ENCODE measurements at places on chromosomes 13 and 19.
A peak's percentile ranks its signal among the peaks of the same experiment; 100 is the strongest.

DNA sequence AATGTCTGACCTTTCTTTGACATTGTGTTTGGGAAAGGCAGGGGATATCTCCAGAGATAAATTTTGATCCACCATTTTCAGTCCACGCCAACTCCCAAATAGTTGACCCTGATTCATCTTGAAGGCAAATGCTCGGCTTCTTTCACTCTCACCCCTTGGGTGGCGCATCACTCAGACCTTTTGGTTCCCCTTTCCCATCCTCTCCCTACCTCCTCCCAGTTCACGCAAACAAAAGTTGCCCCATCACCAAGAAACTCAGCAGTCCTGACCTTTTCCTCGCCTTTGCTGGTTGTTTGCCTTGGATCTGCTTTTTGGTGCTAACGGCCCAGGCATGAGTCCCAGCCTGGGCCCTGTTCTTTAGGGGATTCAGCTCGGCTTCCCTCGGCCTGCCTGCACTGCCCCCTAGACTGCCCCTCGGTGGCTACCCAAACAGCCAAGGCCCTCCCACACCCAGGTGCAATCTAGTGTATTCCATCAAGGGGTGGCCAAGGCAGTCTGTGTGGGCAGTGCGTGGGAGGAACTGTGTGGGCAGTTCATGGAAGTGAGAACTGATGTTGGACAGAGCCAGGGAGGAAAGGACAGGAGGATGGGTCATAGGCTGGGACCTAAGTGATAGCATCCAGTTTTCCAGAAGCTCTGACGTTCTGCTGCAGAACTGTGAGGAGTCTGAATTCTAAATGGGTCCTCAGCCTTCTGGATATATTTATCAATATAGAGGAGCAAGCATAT is 255.7 kb downstream of the DLEU7 start:
- DNase-seq: no peak

DNA sequence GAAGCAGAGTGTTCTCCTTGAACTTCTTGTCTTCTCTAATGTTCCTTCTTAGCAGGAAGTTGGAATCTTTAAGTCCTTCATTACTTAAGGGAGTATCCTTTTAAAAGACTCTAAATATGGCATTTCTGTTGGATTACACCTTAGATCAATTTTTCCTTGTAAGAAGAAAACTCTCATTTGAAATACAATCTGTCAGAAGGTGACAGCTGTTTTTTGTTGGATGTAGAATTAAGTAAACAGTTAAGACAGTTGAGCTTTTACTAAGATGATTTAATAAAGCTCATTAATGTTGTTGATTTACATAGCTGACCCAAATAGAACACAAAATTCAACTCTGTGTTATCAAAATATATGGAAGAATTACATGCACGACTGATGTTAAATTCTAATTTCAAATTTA is 16.7 kb upstream of the MBNL2 start:
- DNase-seq: no peak

GRCh38 chr19:18304208-18304457 is 18.7 kb downstream of the LSM4 start:
- DNase-seq: peak; percentile 68

DNA sequence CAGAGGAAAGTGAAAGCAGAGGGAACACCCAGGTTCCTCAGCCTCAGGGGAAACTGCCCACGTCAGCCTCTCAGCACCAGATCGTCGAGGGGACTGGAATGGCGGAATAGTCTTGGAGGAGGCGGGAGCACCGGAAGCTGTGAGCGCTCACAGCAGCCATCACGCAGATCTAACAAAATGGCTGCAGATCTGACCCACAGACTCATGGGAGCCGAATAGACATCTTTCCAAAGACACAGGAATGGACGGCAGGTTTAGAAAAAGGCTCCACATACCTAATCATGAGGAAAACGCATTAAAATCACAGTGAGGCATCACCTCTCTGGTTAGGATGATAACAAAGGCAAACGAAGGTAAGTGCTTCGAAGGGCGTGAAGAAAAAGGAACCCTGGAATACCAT is 11.8 kb upstream of the LILRA2 start:
- DNase-seq: no peak

DNA sequence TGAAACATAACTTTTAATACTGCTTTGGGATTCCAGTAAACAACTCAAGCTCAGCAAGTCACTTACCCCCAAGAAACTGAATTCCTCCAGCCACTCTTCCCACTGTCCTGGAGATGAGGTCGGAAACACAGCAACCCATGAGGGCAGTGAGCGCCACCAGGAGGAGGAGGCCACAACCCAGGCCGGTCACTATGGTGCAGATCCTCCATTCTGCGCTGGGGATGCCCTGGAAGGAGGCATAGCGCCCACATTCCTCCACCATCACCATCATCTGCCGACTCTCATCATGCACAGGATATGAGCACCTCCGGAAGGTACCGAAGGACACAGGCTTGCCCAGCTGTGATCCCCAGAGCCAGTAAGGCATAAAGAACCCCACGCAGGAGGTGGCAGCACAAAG is 2.2 kb downstream of the LHFPL6 start:
- DNase-seq: no peak

GRCh38 chr19:18478545-18479311 is 40.8 kb upstream of the ISYNA1 start:
- peak; percentile 71 for DNase-seq

GRCh38 chr13:76735641-76736040 is 150.6 kb downstream of the KCTD12 start:
- no peak for DNase-seq

GRCh38 chr13:101306773-101307172 is 109.5 kb downstream of the NALCN start:
- no peak for DNase-seq

- no peak for DNase-seq
These were observed 120.6 kb downstream of the ABCC4 start for GRCh38 chr13:95180513-95181245.

GRCh38 chr19:1324806-1325567 is 39.3 kb downstream of the EFNA2 start:
- peak; percentile 54 for DNase-seq

- DNase-seq: no peak
These were observed 10.1 kb upstream of the NFIX start for GRCh38 chr19:12985049-12985776.

All from activated T-cell treated with anti-CD3 and anti-CD28 coated beads, Interleukin-2, amount 50 U/mL, for 24 hours (primary cell).